GM06990 (cell line): ENCODE measurements at places on chromosomes 4 and X.

GRCh38 chrX:22073928-22074327 lies 41.8 kb downstream of the PHEX start:
- no peak for DNase-seq

DNA sequence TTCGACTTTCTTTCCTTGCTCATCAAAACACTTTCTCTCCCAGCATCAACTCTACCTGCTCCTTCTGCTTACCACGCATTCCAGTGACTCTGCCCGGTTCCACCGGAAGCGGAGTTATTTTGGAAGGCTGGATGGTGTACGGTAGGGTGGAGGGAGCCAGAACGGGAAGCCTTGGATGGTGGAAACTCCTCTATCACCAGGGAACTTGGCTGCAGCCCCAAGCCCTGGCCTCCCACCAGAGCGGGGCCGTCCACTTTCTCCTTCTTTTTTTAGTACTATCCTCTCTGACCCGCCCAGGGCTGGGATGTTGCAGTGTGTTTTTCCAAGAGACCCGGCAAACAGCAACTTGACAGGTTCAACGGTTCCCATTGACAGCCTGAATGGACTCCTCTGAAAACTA lies 27.6 kb downstream of the ADGRG2 start:
- DNase-seq = no peak

DNA sequence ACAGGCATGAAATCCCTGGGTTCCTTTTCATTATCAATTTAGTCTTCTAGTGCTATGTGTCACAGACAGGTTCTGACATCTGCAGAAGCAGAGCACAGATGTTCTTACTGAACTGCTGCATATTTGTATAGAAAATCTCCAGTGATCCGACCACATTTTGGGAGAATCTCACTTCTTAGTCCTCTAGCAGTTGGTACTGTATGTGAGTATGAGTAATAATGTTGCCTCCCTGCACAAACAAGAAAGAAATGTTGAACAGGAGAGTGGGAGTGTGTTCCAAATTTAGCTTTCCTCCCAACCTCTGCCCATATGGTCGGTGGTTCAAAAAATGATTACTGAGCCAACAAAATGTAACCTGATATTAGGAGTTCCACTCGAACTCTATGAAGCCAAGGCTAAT lies 165.3 kb upstream of the GPC4 start:
- DNase-seq = no peak

DNA sequence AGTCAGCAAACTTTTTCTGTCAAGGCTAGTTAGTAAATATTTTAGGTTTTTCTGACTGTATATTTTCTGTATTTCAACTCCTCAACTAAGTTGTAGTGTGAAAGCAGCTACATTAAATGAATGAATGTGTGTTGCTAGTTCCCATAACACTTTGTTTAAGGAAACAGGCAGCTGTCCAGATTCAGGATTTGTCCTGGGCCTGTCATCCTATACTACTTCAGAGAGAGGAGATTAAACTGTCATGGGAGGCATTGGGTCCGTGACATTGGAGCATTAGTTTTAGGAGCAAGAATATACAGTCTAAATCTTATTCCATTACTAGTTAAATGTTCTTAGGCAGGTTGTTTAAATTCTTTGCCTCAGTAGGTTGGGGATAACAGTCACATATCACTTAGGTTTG lies 516.0 kb downstream of the CCSER1 start:
- DNase-seq = no peak

GRCh38 chrX:39654183-39654925 lies 443.4 kb downstream of the BCOR start:
- DNase-seq = no peak

GRCh38 chr4:158571736-158572135 lies 50.1 kb downstream of the RXFP1 start:
- DNase-seq = no peak

DNA sequence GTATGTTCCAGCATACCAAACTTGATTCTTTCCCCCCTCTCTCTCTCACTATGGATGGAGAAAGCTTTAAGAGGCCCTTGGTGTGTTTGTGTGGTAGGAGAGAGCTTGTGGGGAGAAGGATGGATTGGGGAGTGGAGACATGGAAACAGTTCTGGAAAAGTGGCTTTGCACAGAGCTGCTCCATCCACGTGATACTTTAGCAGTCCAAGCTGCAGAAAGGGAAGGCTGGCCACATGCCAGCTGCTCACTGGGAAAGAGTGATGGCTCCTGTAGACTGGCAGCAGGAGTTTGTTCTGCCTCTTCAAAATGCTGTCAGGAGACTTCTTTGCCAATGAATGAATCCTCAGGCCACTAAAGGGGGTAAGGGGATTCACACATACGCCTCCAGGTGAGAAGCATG lies 21.7 kb upstream of the SEC24B start:
- DNase-seq = no peak

DNA sequence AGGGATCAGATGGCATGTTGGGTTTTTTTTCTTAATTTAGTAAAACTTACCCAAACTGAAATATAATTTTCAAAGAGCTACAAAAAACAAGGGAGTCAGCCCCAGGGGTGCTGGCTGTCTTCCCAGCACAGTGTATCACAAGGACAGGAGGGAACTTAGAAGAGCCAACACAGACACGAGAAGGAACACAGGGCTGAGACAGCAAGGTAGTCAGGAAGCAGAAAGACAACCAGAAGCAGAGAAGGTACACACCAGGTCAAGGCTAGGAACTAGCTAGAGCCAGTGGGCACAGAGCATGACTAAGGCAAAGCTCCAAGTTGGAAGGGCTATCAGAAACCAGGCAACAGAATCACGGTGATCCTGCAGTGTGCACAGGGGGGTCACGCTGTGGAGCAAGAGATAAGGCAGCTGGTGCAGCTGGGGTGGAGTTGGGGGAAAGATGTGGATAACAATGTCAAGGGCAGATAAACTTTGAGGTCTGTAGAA lies 168.7 kb downstream of the NR3C2 start:
- DNase-seq = no peak

GRCh38 chr4:177451108-177451500 lies 8.9 kb upstream of the AGA start:
- DNase-seq = no peak

- no peak for DNase-seq
These were observed 226.8 kb downstream of the SHOX start for GRCh38 chrX:857376-857775.

DNA sequence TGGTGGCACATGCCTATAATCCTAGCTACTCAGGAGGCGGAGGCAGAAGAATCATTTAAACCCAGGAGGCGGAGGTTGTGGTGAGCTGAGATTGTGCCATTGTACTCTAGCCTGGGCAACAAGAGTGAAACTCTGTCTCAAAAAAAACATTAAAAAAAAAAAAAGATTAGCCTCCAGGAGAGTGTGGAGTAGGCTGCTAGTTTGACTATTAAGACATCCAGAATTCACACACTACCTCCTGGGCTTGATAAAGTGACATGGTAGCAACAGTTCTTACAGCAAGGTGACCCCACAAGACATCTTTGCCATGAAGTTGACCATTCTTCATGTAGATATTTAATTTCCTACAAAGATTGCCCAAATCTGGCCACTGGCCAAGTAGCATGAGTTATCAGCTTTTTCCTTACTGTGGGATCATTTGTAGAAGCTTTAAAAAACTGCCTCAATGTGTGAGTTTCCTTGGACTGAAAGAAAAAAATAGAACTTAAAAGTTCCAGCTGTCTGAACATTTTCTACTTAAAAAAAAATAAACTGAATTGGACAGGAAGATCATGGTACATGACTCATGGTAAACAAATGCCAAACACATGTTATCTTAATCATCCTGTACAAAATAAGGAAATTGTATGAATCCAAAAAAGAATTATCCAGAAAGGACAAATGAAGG lies 35.3 kb upstream of the SPRY1 start:
- DNase-seq = no peak

- no peak for DNase-seq
These were observed 155.4 kb upstream of the PLAC1 start for GRCh38 chrX:134813697-134814096.

GRCh38 chr4:129278868-129279267 lies 182.9 kb downstream of the C4orf33 start:
- DNase-seq = no peak

- DNase-seq = no peak
These were observed 2.9 kb downstream of the SLC30A9 start for GRCh38 chr4:41992967-41993857.

- no peak for DNase-seq
These were observed 41.7 kb upstream of the CDKN2AIP start for GRCh38 chr4:183402771-183403170.

- no peak for DNase-seq
These were observed 12.3 kb upstream of the IL21 start for GRCh38 chr4:122633211-122633610.

- no peak for DNase-seq
These were observed 24.1 kb upstream of the COQ2 start for GRCh38 chr4:83308672-83309071.

DNA sequence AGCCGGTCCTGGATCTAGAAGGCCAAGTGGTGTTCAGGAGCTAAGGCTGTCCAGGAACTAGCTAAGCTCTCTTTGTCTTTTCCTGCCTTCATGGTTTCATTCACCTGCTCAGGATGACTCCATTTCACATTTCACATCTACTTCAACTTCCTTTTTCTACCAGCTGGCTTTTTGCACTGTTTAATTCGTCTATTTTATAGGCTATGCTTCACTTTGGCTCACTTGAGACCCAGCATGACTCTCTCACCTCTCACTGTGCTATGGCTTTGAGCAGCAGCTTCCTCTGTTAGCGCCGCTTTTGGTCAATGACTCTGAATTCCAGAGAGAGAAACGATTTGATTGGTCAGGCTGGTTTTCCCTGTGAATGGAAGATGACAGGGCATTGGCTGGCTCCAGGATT lies 213.5 kb upstream of the CLNK start:
- DNase-seq = no peak

DNA sequence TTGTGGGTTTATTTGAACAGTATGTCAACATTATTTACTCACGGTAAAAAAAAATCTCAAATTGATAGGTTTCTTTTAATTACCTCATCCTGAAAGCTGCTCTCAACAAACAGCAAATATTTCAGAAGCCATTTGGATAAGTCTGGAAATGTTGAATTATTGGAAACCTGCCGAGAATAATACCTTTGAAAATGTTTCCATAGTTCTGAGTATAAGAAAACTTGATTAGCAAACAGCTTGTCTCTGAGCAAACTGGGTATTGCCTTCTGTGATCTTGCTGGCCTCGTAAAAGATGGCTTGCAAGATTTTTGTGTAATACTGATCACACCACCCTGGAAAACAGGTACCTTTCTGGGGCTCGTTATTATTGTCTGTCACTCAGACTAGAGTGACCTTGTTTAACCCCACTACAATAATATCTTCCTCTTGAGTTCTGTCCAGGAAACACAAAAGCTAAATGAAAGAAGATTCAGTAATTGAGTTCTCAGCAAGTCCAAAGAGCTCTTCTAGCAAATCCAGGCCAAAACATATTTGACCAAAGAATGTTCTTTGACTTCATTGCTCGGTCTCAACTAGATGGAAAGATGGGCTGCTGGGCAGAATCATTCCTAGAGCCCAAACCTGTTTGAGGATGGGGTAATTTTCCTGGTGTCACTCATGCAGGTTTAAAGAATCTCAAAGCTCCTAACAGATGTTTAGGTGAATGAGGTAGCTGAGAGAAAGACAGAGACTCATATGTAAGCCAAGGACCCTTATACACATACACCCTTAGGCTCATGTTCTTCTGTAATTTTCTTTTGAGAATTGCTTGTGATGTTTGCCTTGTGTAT lies 255.6 kb upstream of the JADE1 start:
- no peak for DNase-seq

DNA sequence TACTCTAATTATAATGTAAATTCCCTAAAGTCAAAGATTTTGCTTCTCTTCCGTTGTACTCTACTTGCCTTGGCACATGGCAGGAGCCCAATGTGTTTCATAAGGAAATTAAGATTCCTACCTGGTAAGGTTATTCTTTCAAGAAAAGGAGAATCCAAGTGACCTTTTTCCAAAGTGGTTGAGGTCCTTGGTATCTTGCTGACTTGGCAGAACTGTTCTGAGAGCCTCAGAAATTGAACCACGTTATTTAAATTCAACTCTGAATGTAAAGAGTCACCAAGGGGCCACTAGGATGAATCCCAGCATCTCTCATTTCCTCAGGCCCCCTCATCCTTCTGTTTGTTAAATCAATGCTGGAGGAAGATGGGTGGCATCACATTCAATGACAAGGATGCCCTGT lies 418.2 kb upstream of the MAGEB2 start:
- no peak for DNase-seq

- no peak for DNase-seq
These were observed 8.5 kb upstream of the AKAP17A start for GRCh38 chrX:1582686-1583437.

DNA sequence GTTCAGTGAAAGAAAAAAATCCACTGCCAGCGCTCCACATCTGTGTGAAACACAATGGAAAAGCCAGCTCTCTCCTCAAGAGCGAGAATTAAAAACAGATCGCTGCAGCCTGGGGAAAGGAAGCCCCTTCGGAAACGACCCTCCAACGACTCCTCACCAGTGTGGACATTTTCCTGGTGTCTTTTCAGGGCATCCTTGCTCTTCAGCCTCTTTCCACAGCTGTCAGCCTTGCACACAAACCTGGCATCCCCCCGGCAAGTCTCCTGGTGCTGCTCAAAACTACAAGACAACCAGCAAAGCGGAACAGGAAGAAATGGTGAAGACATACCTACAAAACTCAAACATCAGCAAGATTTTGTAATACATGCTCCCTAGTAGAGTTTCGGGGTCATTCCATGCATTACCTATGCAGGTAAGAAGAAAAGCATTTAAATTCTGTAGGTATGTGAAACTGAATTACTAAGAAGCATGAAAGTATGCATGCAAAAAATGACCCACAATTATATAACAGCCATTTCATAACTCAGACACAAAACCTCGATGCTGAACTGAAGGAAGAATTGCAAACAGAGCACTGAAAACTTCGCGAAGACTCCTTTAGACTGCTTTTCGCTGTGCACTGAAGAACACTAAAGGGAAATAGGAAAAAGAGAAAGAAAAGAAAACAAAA lies 106.1 kb downstream of the PRDM5 start:
- no peak for DNase-seq

- DNase-seq = no peak
These were observed 2.7 kb downstream of the ADGRL3 start for GRCh38 chr4:61202638-61203435.

DNA sequence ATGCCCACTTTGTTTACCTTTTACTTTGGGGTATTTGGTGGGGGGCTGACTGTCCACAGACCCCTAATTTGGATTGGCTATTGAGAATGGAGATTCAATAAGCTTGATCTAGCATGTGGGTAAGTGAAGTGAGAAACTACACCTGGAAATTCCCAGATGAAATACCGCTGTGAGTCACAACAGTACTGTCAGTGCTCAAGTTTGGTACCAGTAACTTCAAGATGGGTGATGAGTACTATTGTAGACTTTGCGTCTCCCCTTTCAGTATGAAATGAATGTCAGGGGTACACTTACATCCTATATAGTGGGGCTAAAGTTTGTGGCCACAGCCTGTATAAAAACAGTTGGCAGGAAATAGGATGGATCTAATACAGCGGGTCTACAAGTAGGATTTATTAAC lies 33.3 kb downstream of the HMGN5 start:
- no peak for DNase-seq
